Right forelimb (tissue), 1 donor: ENCODE measurements at places on chromosomes 1 and 21.

GRCh38 chr21:36388096-36388495, 2.9 kb downstream of the CHAF1B start:
- no peak for DNase-seq

DNA sequence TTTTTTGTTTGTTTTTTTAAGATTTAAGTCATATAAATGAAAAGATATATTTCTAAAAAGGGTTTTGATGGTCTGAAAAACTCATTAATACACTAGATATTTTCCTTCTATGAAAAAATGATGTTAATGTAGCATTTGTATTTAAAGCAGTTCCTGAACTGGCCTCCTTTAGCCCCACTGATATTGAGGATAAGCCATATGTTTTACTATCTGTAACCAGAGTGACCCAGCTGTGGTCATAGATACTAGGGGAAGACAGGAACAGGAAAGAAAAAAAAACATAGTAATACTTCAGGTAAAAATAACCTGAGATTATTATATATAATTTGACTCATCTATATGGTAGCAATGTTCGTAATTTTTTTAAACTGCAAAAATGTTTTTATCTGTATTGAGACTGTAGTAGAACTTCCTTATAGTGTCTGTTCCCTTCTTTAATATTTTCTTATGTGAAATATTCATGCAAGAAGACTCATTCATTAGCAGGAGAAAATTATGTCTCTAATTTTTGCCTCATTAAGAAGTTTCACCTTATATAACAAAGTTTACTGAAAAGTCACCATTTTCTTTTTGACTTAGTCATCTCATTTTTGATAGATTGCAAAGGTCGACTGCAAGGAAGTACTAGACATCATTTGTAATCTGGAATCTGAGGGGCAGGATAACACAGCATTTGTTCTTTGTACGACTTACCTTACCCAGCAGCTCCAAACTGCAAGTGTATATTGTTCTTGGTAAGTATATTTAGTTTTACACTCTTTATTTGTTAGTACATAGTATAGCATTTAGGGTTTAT, 25.6 kb upstream of the TMCO2 start:
- DNase-seq, result no peak

GRCh38 chr1:20409012-20409411, 77.0 kb downstream of the CAMK2N1 start:
- DNase-seq, result no peak

GRCh38 chr1:27417713-27418112, 25.3 kb downstream of the GPR3 start:
- no peak for DNase-seq

GRCh38 chr1:31152181-31152795, 86.8 kb upstream of the PUM1 start:
- DNase-seq, result no peak

GRCh38 chr1:197806718-197807117, 31.4 kb upstream of the DENND1B start:
- DNase-seq, result no peak

DNA sequence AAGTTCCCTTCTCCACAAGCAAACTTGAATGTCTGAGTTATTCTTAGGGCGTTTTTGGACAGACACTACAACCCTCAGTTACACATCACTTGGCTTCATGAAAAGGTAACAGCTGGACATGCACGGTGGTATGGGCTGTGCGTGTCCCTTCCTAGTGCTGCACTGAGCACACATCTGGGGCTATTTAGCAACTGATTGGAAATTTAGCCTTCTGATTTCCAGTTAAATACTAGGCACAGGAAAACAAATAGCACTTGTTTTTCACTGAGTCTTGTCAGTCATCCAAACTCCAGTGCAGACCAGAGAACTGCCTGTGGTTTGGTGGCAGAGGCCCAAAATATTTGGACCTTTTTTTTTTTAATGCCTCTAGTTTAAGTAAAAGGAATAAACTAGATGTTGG, 134.7 kb downstream of the TGFBR3 start:
- no peak for DNase-seq

GRCh38 chr1:98949166-98949565, 55.5 kb downstream of the PLPPR5 start:
- DNase-seq, result no peak

DNA sequence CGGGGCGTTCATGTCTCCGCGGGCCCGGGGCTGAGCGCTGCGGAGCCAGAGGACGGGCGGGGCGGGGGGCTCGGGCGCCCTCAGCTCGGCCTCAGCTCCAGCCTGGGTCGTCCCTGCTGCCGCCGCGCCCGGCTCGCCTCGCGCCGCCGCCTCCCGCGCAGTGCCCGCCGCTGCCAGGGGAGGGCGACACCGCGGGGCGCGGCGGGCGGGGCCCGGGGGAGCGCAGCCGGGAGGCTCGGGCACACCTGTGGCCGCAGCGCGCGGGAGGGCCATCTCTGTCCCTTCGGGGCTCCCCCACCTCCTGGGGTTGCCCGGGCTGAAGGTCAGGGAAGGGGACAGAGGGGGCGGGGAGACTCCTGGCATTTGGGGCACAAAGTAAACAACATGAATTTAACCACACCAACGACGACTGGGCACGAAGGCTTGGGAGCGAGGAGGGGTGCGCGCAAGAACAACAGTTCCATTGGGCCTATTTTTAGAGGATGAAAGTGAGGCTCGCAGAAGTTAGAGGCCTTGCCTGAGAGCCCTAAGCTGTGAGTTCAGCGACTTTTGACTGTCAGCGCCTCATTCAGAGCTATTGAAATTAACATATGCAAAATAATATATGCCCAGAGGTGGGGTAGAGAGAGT, at the start of gene FAM131C:
FAM131C (minus strand) TSS at position 162 of the 630 bp plus-strand sequence. CDS start 209 bp downstream, outside the sequence.
- no peak for DNase-seq

- DNase-seq, result no peak
Measured at GRCh38 chr1:119686661-119687060, 25.1 kb upstream of the PHGDH start.

DNA sequence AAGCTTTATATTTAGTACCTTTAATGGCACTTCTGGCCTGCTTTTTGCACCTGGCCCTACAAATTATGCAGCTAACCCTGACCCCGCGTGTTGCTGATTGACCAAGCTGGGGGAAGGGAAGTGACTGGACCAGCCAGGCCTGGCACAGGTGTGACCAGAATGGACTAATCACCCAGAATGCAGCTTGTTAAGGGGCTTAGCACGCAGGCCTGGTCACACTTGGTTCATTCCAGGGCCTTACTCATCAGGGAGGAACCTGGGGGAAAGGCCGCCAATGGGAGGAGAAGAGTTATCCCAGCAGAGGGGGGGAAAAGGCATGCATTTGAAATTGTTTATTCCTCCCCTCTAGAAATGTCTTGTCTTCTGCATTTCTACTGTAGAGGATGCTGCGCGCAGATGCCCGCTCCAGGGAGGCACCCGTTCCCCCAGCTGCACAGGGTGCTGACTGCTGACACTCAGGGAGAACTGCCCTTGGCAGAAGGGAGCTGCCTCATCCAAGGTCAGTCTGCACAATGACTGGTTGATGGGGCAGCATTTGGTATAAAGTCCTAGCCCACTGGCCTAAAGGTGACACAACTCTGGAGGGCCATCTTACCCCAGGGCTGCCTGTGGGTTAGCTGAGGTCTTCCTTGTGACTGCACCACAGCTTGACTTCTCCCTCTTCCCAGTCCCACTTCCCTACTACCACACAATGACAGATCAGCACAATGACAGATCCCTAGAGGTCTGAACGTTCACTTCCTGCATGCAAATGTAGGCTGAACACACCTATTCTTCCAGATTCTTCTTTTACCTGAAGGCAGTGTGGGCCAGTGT, 29.0 kb downstream of the DHCR24 start:
- DNase-seq, result no peak

- peak; percentile 93 for DNase-seq
Measured at GRCh38 chr1:160097911-160098851, at the start of gene IGSF8. TSS of gene IGSF8 (minus strand) at chr1:160098619. CDS start at chr1:160098472, 147 bp downstream.

- DNase-seq, result no peak
Measured at GRCh38 chr1:227654431-227654830, 80.7 kb downstream of the JMJD4 start.

- DNase-seq, result no peak
Measured at GRCh38 chr1:19811206-19811851, 3.8 kb downstream of the RNF186 start.

DNA sequence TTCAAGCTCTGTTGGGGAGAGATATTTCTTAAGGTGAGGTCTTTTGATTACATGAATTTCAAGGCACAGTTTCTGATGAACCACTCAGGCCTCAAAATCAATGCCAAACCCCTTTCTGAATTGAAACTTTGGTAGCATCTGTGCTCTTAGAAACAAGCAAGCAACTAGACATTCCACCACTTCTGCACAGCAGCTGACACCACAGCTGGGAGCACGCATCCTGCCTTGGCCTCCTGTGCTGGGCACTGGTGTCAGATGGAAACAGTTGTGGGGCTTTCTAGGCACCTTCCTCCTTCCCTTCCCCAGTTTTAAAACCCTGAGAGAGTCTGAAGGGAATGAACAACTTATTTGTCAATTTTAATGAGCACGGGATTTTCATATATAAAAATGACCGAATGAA, 360.2 kb downstream of the ADGRL2 start:
- peak; percentile 56 for DNase-seq

DNA sequence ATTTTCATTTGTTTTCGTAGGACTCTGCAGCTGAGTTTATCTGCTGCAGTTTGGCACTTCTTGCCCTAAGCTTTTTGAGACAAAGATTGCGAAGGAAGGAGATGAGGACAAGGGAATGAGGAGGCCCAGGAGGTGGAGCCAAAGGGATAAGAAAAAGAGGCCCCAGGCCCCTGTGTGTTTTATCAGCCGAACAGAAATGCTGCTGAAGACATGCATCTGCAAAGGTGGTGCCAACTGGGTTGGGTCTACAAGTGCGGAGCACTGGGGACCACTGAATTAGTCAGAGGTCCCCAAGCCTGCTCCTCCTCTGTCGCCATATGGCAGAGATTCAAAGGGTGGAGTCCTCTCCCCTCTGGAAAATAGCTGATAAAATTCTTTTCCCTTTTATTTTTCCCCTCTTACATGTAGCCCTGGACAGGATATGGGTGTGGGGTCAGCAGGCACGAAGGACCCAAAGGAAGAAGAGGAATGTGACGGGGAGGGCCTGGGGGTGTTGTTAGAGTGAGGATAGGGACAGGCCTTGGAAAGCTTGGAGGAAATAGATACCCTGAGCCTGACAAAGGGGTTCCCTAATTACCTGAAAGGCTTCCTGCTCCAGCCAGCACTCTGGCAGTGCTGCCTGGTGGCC, 2.7 kb downstream of the CD34 start:
- DNase-seq, result no peak

DNA sequence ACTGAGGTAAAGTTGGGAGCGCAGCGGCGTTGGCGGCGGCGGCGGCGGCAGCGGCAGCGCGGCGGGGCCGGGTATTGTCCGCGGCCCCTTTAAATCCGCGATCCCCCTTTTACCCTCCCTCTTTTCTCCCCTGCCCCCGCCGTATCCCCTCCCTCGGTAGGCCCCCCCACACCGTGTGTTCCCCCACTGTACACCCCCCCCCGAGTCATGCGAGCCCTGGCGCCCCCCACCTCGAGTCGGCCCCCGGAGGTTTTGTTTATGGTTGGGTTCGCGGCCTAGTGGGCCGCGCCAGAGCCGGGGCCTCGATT, 169 bp downstream of the UBAP2L start:
- no peak for DNase-seq

- no peak for DNase-seq
Measured at GRCh38 chr1:171730052-171730451, 11.8 kb downstream of the VAMP4 start.

DNA sequence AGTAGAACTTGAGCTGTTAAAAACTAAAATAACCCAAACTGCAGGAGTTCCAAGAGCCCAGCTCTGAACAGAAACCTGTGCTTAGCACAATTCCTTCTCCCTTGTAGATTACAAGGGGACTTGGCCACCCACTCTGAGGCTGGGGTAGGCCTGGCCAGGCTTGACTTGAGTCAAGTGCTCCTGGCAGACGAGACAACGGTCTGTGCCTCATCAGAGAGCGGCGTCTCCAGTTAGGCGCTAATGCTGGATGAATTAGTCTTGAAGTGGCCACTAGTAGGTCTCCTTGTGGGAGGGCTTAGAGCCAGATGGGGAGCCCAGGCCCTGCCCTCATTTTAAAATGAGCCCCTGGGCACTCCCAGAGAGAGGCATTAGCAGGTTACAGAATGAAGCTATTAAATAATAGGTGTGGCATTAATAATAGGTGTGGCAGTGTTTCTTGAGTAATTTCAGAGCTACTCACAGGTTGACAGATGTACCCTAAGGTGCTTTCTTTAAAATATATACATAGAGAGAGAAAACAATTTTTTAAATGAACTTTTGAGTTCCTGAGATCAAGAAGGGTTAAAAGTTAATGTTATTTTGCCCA, 1.1 kb downstream of the EEIG2 start:
- peak; percentile 46 for DNase-seq

- no peak for DNase-seq
Measured at GRCh38 chr1:218617986-218618385, 272.9 kb downstream of the TGFB2 start.

- DNase-seq, result no peak
Measured at GRCh38 chr1:5611851-5612250, 380.4 kb downstream of the NPHP4 start.

GRCh38 chr1:197103300-197103699, 36.2 kb upstream of the F13B start:
- DNase-seq, result no peak

DNA sequence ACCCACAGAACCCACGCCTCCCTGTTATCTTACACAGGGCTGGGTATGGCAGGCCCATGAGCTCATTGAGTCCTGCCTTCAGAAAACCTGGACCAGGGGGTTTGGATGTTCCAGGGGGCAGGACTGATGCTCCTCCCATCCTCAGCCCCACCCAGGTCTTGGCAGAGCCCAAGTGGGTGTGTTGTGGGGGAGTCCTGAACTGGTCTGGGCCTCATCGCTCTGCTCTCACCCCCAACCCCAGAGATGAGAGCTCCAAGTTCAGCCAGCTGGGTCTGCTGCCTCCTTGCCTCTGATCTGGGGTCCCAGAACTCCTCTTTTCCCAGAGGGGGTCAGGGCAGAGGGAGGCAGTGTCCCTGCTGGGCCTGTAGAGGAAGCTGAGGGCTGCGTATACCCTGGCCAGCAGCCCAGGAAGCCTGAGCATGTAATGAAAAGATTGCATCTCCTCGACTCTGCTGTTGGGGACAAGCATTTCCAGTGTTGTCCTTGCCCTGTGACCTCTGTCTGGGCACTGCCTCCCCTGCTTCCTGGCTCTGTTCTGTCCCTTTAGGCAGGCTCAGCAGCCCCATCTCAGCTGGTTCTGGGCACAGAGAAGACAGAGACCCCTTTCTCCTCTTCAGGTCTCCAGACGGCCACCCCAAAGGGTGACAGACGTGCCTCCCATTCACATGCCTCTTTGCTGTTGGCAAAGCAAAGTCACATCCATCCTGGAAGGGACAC, 54.7 kb upstream of the EPS8L3 start:
- DNase-seq, result no peak

GRCh38 chr1:115447672-115448071, 109.6 kb upstream of the NGF start:
- DNase-seq, result no peak

DNA sequence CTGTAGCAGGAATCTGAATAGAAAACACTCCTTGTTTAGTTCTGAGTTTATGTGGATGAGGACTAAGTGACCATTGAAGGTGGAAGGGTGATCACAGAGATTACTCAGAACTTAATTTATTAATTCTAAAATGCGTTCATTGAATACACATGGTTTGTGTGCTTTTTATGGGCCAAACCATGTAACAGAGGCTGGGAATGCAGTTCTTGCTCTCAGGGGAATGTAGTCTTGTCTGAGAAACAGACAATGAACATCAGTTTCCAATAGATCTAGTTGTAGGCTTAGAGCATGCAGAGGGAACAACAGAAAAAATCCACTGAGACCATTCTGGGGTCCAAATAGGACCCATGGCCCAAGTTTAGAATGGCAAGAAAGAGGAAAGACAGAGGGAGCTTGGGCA, 46.1 kb downstream of the ITSN1 start:
- no peak for DNase-seq

- DNase-seq, result no peak
Measured at GRCh38 chr1:203968761-203969160, 104.2 kb upstream of the SOX13 start.

GRCh38 chr21:33330726-33331125, 6.0 kb downstream of the IFNAR1 start:
- no peak for DNase-seq
